ENCODE measurements at places on chromosomes 4 and X.

- no peak for DNase-seq
These were observed 14.6 kb downstream of the ZNF718 start for GRCh38 chr4:138935-139334.

GRCh38 chr4:57945298-57945697 lies 835.1 kb upstream of the IGFBP7 start:
- no peak for DNase-seq

DNA sequence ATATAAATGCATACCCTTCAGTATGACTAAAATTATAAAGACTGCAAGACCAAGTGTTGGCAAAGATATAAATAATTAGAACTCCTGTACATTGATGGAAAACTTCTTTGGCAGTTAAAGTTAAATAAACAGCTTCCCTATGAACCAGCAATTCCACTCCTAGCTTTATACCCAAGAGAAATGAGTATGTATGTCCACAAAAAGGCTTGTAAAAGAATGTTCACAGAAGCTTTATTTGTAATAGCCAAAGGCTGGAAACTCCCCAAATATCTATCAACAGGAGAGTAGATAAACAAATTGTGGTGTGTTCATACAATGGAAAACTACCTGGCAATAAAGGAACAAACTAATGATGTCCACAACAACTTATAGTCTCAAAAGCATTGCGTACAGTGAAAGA lies 184.8 kb downstream of the AMELX start:
- DNase-seq: no peak

DNA sequence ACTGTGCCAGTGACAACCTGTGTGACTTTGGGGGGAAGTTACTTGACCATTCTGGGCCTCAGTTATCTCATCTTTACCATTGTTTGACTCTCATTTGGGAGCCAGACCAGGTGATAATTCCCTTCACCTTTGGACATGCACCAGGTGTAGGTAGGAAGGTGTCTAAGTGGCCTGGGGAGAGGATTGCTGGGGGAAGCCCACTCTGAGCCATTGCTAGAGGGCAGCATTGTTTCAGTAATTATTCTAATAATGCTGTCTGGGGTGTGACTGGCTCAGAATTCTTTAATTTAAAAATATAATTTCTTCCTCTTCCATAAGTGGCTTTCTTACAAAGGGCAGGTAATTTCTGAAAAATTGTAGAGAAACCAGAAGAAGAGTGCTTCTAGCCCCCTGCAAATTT lies 104.3 kb downstream of the RTL9 start:
- DNase-seq: no peak

- DNase-seq: no peak
These were observed 72.9 kb upstream of the STIM2 start for GRCh38 chr4:26787461-26788340.

DNA sequence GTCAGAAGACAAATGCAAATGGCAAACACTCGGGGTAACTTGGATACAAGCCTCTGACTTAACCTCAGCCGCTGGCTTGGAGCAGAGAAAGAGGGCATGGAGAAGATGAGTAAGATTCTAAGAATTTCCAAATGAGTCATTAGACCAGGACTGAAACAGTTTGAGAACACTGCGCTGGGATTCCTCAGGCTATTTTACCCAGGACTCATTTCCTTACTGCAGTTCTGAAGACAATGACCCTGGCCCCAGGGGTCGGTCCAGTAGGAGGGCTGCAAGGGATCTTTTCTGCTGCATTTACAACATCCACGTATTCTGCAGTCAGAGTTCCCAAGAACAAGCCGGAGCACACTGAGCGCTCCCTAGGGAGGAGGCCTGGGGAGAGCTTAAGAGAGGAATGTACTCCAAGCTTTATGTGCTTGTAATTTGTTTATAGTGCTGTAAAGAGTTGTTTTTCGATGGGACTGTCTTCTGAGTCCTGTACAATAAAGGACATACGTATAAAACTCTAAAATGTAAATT lies 27.3 kb upstream of the SORBS2 start:
- no peak for DNase-seq

DNA sequence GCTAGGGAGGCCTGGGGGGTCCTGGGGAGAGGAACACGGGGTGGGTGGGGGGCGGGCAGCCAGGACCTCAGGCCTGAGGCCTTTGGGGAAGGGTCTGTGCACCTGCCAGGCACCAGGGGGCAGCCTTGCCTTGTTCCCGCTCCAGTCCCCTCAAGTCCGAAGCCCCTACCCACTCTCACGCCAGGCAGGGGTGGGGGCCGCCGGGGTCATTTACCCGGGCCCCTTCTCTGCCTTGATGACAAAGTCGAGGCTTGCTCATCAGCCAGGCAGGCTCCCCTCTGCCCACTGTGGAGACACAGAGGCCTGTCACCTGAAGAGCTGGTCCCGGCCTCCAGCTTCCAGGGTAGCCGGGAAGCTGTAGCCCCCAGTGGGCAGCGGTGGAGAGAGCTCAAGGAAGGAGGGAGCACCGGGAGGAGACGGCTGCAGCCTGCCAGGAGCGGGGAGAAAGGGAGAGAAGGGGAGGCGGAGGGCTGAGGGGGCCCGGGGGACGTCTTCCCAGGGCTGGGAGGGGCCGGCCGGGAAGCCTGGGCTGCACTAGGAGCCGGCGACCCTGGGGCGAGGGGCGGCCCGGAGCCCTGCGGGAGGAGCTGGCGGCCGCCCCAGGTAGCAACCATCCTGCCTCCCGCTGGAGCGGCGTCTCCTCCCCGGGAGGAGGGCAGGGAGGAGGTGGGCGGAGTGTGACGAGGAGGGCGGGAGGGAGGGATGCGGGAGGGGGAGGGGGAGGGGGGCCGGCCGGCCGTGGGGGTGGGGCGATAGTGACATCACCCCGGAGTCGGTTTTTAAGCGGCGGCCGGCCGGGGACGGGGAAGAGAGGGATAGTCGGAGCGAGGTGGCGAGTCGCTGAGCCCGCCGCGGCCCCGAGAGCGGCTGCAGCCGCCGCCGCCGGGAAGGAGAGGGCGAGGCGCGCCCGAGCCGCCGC lies at the start of gene SLC6A8:
Gene SLC6A8, plus strand, starts transcription at position 806 of the 919 bp plus-strand sequence. CDS start 649 bp downstream, outside the sequence.
- no peak for DNase-seq

DNA sequence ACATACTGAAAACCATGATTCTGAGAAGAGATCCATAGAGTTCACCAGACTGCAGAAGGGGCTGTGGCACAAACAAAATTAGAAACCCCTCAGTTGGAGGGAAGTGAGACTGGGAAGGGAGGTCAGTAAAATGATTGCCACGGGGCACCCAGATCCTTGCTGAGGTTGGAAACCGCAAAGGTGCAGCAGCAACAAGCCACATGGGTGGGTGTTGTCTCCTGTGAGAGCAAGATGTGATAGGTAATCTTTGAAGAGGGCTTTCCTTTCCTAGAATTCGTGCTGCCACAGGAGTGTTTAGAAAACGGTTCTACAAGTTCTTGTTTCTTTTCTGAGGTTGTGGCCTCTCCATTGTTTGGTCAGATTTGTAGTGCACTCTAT lies 85.5 kb downstream of the NFKB1 start:
- DNase-seq: no peak

- no peak for DNase-seq
These were observed 595.7 kb upstream of the POU3F4 start for GRCh38 chrX:82912382-82912781.

DNA sequence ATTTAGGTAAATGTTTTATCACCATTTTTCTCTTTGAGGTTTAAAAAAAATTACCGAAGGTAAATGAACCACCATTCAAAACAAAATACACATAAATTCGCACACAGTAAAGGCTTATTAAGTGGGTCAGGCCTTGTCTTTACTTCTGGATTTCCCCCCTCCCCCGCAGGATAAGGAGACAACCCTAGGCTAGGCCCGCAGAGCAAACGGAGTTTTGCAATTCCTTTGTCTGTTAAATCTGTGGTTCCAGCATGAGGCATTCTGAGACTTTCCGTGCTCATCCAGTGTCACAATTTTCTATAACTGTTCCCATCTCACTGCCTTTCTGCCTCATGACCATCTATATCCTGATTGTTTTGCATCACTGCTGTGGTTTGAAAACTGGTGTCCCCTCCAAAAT lies 307.4 kb downstream of the DCHS2 start:
- no peak for DNase-seq

GRCh38 chr4:159019356-159019755 lies 83.5 kb upstream of the RAPGEF2 start:
- DNase-seq: no peak
